ENCODE measurements at places on chromosomes 1 and 21.

DNA sequence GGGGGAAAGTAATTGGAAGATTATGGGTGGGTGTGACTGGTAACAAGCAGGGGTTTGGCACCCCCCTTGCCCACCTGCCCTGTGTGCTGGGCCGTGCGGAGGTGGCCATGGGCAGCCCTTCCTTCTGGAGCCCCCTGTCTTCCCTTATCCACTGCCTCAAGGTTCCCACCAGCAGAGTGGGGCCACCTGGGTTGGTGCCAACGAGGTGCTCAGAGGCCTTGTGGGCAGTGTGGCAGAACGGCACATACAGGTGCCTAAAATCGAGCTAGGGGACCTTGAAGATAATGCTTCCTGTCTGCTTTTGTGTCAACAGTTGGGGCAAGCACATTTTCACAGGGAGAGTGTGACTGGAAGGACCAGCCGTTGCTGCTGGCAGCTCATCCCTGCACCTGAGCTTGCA lies 161.8 kb downstream of the PCBP3 start:
- no peak for DNase-seq
- no peak overlapping the region for H3K4me3 ChIP-seq
- H3K27me3 ChIP-seq = no peaks in the 10 kb centered on the region
- H3K4me1 ChIP-seq = no peaks in the 10 kb centered on the region
- H3K36me3 ChIP-seq = peaks cover 5% of the 10 kb centered on the region

- H3K27ac ChIP-seq = no peak overlapping the region
- no peak for DNase-seq
- H3K4me3 ChIP-seq = no peak overlapping the region
- no peaks in the 10 kb centered on the region for H3K27me3 ChIP-seq
- no peaks in the 10 kb centered on the region for H3K4me1 ChIP-seq
- no peaks in the 10 kb centered on the region for H3K36me3 ChIP-seq
Observed at GRCh38 chr1:93729906-93730305, 48.3 kb upstream of the BCAR3 start.

DNA sequence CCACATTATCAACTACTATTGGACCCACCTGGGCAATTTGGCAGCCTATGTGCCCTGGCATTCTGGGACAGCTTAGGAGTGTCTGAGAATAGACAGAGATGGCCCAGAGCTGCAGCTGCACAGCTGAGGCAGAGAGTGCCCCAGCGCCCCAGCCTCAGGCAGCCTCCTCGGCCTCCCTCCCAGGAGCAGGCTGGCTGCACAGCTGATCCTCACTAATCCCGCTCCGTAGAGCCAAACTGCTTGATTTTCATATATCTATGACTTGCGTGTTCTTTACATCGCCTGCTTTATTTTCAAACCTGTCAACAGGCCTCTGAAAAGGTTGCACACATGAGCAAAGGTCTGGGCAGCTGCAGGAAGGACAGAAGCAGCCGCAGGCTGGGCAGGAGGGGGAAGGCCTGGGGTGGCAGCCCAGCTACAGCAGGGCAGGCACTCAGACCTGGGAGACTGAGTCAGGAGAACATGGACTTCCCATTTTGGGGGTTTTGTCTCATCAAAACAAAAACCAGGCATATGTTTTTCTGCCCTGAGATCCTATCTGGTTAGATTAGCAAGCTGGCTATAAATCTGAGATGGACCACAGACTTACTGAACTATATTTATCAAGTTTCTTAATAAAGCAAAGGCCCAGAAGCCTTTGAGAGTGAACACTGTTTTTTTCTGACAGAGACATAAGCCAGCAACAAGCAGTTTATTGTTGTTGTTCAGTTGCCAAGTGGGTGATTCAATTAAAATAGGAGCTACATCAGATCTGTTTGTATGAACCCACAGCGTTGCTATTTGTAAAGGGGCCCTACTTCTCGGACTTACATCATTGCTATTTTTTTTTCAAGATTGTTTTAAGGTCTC lies 301.8 kb upstream of the DUSP10 start:
- no peaks in the 10 kb centered on the region for H3K4me1 ChIP-seq
- no peak for DNase-seq
- H3K36me3 ChIP-seq = no peaks in the 10 kb centered on the region
- no peaks in the 10 kb centered on the region for H3K27me3 ChIP-seq
- H3K4me3 ChIP-seq = no peak overlapping the region

GRCh38 chr21:37380349-37381323 lies 14.1 kb downstream of the DYRK1A start:
- H3K4me3 ChIP-seq = no peak overlapping the region
- no peak overlapping the region for H3K27ac ChIP-seq
- no peak for DNase-seq
- H3K27me3 ChIP-seq = no peaks in the 10 kb centered on the region
- H3K36me3 ChIP-seq = peaks cover 33% of the 10 kb centered on the region

GRCh38 chr1:94020764-94021579 lies 100.0 kb downstream of the ABCA4 start:
- H3K36me3 ChIP-seq = no peaks in the 10 kb centered on the region
- H3K27me3 ChIP-seq = peaks cover 16% of the 10 kb centered on the region
- H3K27ac ChIP-seq = no peak overlapping the region
- DNase-seq = no peak
- H3K4me1 ChIP-seq = peaks cover 26% of the 10 kb centered on the region

- H3K36me3 ChIP-seq = no peaks in the 10 kb centered on the region
- no peak overlapping the region for H3K27ac ChIP-seq
- no peak overlapping the region for H3K4me3 ChIP-seq
- no peaks in the 10 kb centered on the region for H3K4me1 ChIP-seq
Observed at GRCh38 chr1:64215576-64215975, 12.2 kb downstream of the UBE2U start.

- peaks cover 1% of the 10 kb centered on the region for H3K27me3 ChIP-seq
- DNase-seq = no peak
- no peaks in the 10 kb centered on the region for H3K36me3 ChIP-seq
- no peak overlapping the region for H3K27ac ChIP-seq
- peaks cover 9% of the 10 kb centered on the region for H3K4me1 ChIP-seq
Observed at GRCh38 chr1:94612525-94613204, 71.1 kb upstream of the F3 start.

DNA sequence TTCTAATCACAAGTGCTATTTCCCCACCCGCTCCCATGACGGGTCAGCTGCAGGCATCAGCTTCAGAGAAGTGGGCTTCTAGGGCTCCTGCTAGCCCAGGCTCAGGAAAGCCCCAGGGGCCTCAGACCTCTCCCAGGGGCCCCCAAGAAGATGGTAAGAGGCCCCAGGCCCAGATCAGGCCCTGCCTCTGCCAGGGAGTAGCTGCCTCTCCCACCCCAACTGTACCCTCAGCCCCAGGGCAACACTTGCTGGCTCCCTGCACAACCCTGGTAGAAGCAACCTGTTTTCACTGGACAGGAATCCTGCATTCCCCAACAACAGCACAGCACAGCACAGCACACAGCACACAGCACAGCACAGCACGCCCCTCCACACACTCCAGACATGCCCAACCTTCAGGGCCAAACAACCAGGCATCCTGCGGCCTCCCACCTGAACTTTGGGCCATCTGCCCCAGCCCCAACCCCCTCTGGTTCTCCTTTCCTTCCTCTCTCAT lies 6.5 kb downstream of the BLACAT1 start:
- H3K27me3 ChIP-seq = peaks cover 38% of the 10 kb centered on the region
- no peak for DNase-seq
- H3K4me3 ChIP-seq = no peak overlapping the region
- H3K36me3 ChIP-seq = no peaks in the 10 kb centered on the region
- H3K4me1 ChIP-seq = peaks cover 6% of the 10 kb centered on the region

- H3K27me3 ChIP-seq = peaks cover 2% of the 10 kb centered on the region
- no peak for DNase-seq
- H3K27ac ChIP-seq = no peak overlapping the region
- no peak overlapping the region for H3K4me3 ChIP-seq
Observed at GRCh38 chr1:158075078-158075477, 81.6 kb downstream of the KIRREL1 start.

- H3K4me3 ChIP-seq = no peak overlapping the region
- DNase-seq = no peak
- H3K27me3 ChIP-seq = no peaks in the 10 kb centered on the region
- no peak overlapping the region for H3K27ac ChIP-seq
Observed at GRCh38 chr1:245822996-245823395, 668.2 kb downstream of the KIF26B start.

DNA sequence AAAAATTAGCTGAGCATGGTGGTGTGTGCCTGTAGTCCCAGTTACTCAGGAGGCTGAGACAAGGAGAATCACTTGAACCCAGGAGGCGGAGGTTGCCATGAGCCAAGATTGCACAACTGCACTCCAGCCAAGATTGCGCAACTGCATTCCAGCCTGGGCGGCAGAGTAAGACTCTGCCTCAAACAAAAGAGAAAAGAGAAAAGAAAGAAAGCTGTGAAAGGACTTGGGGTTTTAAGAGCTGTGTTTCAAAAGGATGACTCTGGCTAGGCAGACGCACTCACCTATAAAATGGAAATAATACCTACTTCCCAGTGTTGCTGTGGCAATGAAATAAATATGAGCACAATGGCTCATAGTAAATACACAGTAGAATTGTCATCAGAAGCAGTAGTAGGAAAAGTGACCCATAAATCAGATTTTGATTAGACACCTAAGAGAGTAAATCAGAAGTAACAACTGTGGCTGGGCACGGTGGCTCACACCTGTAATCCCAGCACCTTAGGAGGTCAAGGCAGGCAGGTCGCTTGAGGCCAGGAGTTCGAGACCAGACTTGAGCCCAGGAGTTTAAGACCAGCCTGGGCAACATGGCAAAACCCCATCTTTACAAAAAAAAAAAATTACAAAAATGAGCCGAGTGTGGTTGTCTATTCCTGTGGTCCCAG lies 45.9 kb upstream of the PUM1 start:
- H3K27ac ChIP-seq = no peak overlapping the region
- peaks cover under 1% of the 10 kb centered on the region for H3K27me3 ChIP-seq
- H3K36me3 ChIP-seq = no peaks in the 10 kb centered on the region
- DNase-seq = no peak

GRCh38 chr1:93750955-93751354 lies 69.3 kb upstream of the BCAR3 start:
- peaks cover 3% of the 10 kb centered on the region for H3K27me3 ChIP-seq
- DNase-seq = no peak
- no peak overlapping the region for H3K4me3 ChIP-seq
- peaks cover 25% of the 10 kb centered on the region for H3K4me1 ChIP-seq
- H3K27ac ChIP-seq = no peak overlapping the region

DNA sequence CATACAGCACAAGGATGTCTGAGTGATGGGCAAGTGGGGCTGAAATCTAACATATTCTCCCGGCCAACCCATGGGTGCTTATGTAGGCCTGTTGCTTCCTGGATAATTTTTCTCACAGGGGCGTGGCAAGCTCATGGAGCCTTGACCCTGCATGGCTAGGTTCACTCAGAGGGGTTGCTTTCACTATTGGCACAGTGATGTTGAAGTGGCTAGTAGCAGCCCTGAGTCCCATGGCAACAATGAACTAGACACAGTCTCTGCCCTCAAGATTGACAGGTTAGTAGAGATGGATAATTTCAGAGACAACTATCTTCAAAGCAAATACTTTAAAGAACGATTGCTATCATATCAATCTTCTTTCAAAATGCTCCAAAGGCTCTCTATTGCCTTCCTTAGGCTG lies 6.5 kb upstream of the MAB21L3 start:
- H3K4me3 ChIP-seq = no peak overlapping the region
- DNase-seq = no peak
- no peak overlapping the region for H3K27ac ChIP-seq
- H3K27me3 ChIP-seq = peaks cover 4% of the 10 kb centered on the region
- no peaks in the 10 kb centered on the region for H3K36me3 ChIP-seq
- no peaks in the 10 kb centered on the region for H3K4me1 ChIP-seq

DNA sequence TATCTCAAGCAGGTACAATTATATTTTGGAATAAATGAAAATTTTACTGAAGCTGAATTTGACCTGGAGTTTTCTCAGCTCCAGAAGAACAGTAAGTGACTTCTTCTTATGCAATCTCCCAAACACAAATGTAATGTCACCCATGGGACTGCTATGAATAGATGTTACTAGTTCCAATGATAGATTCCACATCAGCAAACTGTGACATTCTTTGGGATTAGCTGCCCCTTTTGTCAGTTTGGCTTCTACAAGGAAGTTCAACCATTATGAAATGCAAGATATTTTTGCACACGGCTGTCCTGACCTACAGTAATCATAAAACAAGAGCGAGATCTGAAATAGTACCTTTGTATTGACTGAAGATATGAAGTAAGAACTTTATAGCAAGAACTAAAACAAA lies 27.8 kb upstream of the TSNAX start:
- no peaks in the 10 kb centered on the region for H3K36me3 ChIP-seq
- no peak for DNase-seq
- peaks cover 9% of the 10 kb centered on the region for H3K27me3 ChIP-seq
- H3K27ac ChIP-seq = no peak overlapping the region

DNA sequence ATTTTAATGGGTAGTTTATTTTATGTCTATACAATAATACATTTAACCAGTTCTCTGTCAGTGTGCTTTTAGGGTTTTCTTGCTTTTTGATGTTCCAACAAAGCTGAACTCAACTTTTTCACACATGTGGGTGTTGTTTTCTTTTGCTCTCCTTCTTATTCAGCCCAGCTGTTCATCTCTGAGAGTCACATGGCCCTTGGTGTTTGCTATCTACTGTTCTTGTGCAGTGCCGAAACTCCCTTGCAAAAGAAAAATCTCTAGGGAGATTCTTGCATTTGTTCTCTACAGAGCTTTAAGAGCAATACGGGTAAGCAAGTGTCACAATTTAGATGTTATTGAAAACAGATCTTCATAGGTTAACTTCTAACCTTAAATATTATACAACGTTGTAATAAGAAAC lies 281.1 kb upstream of the CXADR start:
- DNase-seq = no peak
- H3K4me3 ChIP-seq = no peak overlapping the region
- no peak overlapping the region for H3K27ac ChIP-seq
- H3K4me1 ChIP-seq = no peaks in the 10 kb centered on the region
- H3K36me3 ChIP-seq = no peaks in the 10 kb centered on the region

- no peaks in the 10 kb centered on the region for H3K4me1 ChIP-seq
- no peak for DNase-seq
- no peaks in the 10 kb centered on the region for H3K36me3 ChIP-seq
- H3K27me3 ChIP-seq = no peaks in the 10 kb centered on the region
- no peak overlapping the region for H3K27ac ChIP-seq
Observed at GRCh38 chr21:45507523-45507875, 34.7 kb downstream of the SLC19A1 start.

- peak; percentile 29 for DNase-seq
- peaks cover 24% of the 10 kb centered on the region for H3K36me3 ChIP-seq
- H3K27me3 ChIP-seq = peaks cover 12% of the 10 kb centered on the region
- peak overlapping the region; percentile 97 for H3K27ac ChIP-seq
Observed at GRCh38 chr1:172818841-172819527, 160.1 kb downstream of the FASLG start.

DNA sequence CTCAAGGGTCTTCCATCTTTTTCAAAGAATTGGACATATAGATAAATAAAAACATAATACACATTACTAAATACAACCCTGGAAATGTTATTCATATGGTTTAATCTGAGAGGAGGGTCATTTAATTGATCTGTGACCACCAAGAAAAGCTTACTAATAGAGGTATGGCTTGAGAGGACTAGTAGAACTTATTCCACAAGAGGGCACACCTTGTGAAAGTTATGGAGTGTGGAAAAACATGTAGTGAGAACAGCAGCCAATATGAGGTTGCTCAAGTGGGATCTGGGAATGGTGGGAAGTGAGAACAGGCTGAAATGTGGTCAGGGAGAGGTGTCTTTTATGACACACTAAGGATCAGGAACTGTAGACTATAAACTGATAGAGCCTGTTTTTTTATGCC lies 973.5 kb upstream of the B3GALT2 start:
- H3K4me3 ChIP-seq = no peak overlapping the region
- no peak overlapping the region for H3K27ac ChIP-seq
- H3K27me3 ChIP-seq = no peaks in the 10 kb centered on the region

- H3K4me1 ChIP-seq = peaks cover 6% of the 10 kb centered on the region
- H3K27ac ChIP-seq = no peak overlapping the region
- H3K4me3 ChIP-seq = no peak overlapping the region
- H3K27me3 ChIP-seq = peaks cover 60% of the 10 kb centered on the region
- no peak for DNase-seq
Observed at GRCh38 chr1:148352470-148353053, 130.5 kb downstream of the PPIAL4G start.

All from activated CD4-positive, alpha-beta T cell treated with anti-CD3 and anti-CD28 coated beads, Interleukin-2, amount 10 ng/mL, durations not matched to agents 7 days and 5 days (primary cell).